ENCODE measurements at places on chromosomes 11 and 22.
A peak's percentile ranks its signal among the peaks of the same experiment; 100 is the strongest.

- DNase-seq, result no peak
These were observed 124.2 kb downstream of the MIAT start for GRCh38 chr22:26781596-26781995.

DNA sequence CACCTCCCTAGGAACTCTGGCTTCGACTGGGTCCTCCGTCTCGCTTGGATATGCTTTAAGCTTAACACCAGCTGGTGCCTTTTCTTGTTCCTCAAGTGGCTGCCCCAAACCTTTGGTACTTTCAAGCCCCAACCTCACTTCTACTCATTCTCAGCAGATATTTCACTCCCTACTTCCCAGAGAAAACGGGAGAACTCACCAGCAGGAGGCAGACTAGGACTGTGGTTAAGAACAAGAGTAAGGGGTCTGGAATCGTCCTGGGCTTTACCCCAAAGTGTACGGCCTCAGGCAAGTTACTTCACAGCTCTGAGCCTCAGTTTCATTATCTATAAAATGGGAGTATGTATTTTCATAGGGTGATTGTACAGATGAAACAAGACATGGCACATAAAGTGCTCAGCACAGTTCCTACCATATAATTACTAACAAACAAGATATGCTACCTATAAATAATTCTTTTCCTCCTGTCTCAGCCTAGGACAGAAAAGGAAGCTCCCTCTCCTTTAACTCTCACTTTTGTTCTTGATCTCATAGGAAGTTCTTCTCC lies 37.8 kb downstream of the PAMR1 start:
- DNase-seq, result no peak

- DNase-seq, result no peak
These were observed 12.4 kb upstream of the ETS1 start for GRCh38 chr11:128599729-128600128.

- DNase-seq, result no peak
These were observed 29.3 kb downstream of the PHLDB1 start for GRCh38 chr11:118636569-118637290.

DNA sequence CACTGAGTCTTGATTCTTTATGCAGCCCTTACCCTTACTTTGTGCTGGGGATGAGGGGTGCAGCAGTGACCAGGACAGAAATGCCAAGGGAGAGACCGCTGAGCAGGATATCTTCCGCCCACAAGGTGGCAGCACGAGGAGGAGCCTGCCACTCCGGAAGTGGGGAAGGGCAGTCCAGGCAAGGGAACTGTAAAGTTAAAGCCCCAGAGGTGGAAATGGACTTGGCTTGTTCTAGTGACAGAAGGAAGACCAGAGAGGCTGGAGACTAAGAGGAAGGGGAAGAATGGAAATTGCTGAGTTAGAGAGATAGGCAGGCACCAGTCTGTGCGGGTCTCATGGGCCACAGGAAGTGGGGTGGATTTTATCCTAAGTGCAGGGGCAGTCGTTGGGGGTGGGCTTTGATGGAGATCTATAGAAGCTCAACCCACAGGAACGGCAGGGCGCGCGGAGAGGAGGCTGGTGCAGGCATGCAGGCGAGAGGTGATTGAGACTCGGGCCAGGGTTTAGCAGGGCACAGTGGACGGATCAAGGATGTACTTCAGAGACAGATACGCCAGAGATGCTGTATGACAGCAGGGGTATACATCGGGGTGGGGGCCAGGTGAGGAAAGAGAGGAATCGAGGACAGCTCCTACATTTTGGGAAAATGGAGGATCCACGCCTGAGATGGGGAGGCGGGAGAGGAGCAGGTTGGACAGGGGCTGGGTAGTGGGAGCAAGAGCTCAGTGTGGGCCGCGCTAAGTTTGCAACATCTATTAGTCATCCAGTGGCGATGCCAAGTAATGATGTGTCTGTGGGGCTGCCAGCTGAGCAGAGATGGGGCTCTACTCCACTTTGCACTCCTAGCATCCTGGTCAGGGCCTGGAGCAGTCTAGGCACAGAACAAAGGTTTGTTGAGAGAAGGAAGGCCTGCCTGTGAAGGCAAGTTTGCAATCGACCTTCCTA lies 3.3 kb upstream of the GRK2 start:
- DNase-seq, result peak; percentile 90

DNA sequence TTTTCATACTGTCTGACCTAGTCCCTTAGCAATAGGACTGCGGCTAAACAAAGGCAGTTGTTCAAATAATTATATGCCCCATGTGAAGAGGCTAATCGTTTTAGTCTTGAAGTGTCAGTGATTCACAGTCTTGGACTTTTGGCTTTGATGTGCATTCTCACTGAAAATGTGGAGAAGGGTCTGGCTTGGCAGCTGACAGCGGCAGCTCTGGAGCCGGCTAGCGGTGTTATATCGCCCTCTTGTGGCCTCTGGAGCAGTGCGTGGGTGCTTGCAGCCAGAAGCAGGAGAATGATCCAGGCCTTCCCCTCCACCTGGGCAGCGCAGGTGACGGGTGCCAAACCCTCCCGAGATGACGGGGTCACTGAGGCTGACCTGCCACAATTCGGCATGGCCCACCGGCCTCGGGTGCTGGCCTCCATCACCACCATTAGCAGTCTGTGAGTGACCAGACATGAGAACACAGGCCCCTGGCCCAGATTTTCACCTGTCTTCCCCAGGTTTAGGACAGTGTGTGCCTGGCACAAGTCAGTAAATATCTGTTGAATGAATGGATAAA lies 90.3 kb upstream of the PITPNB start:
- peak; percentile 87 for DNase-seq

Measured in sigmoid colon (tissue), 7 donors.